ENCODE measurements at places on chromosomes 6 and 20.

DNA sequence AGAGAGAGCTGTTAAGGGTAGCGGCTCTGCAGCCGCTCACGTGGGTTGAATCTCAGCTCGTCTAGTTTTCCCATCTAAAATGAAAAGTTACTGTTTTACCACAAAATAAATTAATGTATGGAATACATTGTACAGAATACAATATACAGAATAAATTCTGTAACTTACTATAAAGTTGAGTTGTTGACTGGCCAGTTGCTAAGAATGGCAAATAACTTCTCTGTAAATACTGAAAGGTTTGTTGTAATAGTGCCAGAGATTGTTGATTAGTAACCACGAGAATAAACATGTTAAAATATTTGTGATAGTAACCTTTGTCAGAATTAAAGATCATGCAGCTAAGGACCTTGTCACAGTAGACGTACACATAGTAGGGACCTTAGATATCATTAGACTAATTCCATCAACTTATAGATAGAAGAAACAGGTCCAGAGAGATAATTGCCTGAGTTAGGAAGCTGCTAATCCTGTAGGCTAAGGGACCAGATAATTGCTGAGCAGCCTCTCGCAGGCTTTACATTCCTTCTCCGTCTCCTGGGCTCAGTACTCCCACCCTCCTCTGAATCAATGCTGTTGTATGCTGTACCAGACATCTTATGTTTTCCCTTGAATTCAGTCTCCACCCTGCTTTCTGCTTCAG is 544 bp upstream of the NRM start:
- no peak for DNase-seq

DNA sequence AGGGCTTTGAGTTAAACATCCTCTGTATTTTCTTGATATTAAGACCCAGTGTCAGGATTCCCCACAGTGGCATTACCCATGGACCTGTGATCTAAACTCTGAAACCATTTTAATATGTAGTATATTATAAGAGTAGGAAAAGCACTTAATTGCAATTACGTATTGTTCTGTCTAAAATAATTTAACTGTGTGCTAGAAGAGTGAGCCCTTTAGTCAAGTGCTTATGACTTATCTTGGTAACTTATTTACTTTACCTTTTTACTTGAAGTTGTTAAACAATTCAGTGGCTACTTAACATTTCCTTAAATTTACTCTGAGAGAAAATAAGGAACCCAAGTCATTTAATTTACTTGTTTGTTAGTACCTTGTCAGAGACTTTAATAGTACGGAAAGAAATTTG is 173.6 kb downstream of the CDKAL1 start:
- DNase-seq = no peak

GRCh38 chr6:140427842-140428241 is 1053.4 kb upstream of the CITED2 start:
- DNase-seq = no peak

GRCh38 chr20:34569598-34569997 is 11.1 kb downstream of the MAP1LC3A start:
- no peak for DNase-seq

DNA sequence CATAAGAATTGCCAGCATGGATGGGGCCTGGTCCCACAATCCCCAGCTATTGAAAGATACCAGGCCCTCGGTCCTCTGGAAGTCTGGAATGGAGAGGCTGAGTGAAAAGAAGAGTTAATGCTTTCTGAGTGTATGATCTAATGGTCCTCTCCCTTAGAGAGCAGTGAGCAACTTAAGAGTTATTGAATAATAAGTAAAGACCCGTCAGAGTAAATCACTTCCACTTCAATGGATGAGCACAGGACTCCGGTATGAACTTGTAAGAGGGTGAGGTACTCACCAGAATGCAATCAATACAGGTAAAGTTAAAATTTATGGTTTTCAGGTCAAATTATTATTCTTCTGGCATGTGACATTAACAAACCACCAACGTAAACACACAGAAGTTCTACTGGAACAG is 39.9 kb downstream of the FAXC start:
- no peak for DNase-seq

- no peak for DNase-seq
These were observed 28.4 kb upstream of the BAG2 start for GRCh38 chr6:57143690-57144089.

GRCh38 chr20:23099791-23100719 is 13.9 kb upstream of the CD93 start:
- no peak for DNase-seq

GRCh38 chr20:37245216-37246150 is 16.1 kb downstream of the GHRH start:
- no peak for DNase-seq

DNA sequence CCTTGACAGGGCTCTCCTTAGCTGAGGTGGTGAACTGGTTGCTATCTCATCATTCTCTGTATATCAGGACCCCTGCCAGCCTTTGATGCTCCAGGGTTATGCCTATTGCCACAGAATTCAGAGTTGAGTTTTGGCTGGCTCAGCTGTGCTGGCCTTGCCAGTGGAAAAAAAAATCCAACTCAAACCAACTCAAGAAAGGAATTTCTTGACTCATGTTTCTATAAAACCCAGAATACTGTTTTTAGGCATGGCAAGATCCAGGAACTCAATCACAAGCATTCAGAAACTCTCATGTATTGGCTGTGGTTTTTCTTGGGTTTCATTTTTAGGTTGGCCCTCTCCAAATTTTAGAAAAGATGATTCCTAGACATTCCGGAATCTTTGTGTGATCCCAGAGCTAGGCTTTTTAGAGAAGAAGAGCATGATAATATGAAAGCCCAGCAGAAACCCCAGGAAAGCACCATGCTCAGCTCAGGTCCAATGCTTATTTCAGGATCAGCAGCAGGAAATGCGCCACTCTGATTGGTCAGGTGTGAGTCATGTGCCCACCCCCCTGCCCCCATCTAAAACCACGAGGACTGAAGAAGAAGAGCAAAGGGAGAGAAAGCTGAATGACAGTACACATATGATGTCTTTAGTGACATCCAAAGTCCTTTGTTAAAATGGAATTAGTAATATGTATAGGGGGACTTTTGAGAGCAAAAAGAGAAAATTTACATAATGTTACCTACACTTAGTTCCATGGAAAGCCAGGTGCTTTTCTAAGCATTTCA is 122.9 kb downstream of the RNF144B start:
- no peak for DNase-seq

DNA sequence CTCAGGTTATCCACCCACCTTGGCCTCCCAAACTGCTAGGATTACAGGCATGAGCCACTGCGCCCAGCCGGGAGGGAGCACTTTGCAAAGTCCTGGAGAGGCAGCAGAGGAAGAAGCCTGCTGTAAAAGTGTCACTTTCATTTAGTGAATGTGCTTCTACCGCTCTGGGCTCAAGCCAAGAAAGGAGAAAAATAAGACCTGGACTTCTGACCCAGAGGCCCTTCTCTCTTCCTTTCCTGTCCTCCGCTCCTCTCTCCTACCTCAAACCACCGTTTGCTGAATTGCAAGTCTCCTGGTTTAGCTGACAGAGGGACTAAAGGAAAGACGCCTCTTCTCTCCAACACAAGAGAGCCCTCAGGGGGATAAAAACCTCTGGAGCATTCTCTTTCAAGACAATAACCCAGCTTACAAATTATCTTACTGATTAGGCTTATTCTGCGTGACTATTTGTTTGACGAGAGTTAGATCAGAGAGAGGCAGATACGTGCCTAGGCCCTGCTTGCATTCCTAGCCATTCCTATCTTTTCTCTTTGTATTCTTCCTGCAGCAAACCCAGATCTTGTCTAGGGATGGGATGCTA is 84.2 kb upstream of the SLC22A23 start:
- no peak for DNase-seq

Measured in SW 1271 (cell line).